NCI-H1092 (cell line): ENCODE measurements at places on chromosomes 3 and 15.

DNA sequence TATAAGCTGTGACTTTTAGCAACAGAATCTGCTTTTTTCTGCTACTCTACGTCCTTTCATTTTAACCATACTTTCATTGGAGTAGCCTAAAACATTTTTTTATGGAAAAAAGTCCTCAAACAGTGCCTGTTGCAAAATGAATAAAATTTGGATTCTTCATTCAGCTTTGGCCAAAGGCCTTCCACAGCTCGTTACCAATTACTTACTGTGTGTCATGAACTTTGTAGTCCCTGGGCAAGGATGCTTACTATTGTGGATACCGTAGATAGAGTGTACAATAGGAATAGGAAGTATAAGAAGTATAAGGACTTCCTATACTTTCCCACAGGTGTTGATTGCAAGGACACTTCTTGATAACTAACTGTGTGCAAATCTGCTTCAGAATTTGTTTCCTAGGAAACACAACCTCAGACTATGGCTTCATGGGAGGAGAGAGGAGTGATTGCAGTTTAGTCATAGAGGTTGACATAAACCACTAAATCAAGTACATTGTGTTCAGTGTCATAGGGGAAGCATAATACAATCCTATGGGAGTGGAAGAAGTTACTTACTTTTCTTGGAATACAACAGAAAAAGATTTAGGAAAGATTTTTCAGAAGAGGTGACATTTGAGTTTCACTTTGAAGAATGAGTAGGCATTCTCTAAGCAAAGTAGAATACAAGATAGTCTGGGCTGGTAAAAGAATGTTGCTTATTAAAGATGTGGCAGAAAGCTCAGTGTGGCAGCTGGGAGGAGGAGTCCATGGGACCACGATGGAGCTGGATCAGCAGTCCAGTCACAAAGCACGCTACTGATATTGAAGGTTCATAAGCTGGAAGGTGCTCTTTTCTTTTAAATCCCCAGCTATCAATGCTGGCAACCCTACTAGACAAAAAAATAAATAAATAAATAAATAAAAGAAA lies 309.7 kb upstream of the TPRG1 start:
- no peak for DNase-seq

- no peak for DNase-seq
Measured at GRCh38 chr3:25818335-25818734, 28.4 kb downstream of the OXSM start.

DNA sequence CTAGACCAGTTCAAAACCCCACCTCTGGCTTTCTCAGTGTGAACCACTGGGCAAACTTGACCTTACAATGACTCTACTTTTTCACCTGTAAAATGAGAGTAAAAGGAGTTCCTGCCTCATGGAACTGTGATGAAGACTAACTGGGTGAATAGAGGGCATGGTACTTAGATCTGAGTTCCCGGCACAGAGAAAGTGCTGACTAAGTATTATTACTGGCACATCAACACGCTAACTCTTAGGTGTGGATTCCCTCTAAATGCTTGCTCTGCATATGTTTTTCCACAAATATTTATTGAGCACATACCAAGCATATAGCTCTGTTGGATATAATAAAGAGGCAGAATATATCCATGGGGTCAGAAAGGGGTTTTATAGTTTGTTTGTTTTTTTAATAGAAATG lies 437.8 kb downstream of the MAGI1 start:
- DNase-seq, result no peak

DNA sequence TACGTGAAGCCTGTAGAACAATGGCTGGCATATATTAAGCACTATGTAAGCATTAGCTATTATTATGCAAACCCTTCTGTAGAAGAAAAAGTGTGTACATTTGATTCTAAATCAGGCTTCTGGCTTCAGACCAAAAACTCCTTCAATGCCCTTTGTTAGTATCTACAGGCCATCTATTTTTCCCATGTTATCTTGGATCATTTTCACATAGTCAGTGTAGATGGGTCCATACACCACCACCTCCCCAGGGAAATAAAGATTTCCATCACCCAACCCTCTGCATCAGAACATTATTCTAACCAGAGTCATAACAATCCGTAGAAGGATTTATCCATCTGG lies 8.0 kb upstream of the KLHL6 start:
- no peak for DNase-seq

DNA sequence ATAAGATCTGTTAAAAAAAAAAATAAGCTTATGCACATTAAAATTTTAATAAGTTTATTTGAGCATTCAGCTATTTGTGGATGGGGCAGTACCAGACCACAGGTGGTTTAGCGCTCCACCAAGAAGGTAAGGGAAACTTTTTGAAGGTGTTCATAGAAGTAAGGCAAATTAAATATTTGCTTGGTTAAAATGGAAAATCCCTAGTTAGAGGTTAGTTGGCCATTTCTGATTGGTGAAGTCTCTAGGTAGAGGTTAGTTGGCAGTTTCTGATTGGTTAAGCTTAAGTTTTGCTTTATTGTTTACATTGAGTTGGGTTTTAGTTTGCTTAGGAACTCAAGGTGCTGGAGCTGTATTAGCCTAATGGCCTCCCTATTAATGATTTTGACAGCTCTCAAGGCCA lies 30.7 kb downstream of the SCN11A start:
- DNase-seq, result no peak

GRCh38 chr3:196063456-196063855 lies 18.4 kb downstream of the TFRC start:
- no peak for DNase-seq

- no peak for DNase-seq
Measured at GRCh38 chr3:1661839-1662238, 436.8 kb upstream of the CNTN4 start.

DNA sequence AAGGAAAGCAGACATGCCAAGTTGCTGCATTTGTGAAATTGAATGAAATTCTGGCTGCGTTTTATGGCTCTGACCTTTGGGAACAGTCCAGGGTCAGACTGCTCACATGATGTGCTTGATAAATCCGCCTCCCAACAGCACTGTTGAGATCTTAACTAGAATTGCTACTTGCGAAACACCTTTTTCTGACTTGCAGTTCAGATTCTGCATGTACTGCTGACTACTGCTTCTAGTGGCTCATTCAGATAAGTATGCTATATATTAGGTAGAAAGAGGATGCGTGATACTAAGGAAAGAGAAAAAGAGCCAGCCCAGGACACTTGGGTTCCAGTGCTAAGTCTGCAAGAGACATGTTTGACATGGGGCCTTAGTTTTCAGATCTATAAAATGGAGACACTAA lies 129.4 kb downstream of the LPP start:
- no peak for DNase-seq

- no peak for DNase-seq
Measured at GRCh38 chr3:131107637-131108433, 81.2 kb downstream of the NEK11 start.

- no peak for DNase-seq
Measured at GRCh38 chr3:172931746-172932285, 181.3 kb downstream of the ECT2 start.

DNA sequence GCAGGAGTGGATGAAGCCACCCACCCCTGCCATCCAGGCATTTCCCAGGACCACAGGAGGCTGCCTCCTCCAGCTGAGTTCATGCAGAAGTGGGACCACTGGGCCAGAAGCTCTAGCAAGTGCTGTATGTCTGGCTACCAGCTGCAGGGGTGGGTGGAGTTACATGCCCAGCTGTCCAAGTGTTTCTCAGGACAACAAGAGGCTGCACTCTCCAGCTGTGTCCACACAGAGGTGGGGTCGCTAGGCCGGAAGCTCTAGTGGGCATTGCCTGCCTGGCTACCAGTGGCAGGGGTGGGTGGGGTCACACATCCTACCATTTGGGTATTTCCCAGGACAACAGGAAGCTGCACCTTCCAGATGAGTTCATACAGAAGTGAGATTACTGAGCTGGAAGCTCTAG lies 234.0 kb upstream of the PPP2R3A start:
- DNase-seq, result no peak

DNA sequence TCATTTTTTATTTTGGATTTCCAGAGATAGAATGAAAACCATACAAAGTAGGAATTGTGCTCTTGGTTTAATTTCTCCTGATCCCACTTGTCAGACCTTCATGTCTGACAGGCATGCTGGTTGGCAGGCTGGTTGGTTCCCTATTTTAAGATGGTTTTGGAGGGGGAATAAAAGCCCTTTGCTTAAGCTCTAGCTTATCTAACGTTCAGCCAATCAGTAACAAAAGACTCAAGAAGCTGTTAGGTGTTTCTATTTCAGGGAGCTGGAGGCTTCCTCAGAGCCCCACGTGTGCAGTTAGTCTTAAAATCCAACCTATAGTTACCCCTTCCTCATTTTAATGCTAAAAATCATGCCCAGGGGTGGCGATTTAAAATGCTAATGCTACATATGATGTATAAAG lies 40.5 kb upstream of the XIRP1 start:
- DNase-seq, result no peak

GRCh38 chr3:197366301-197367044 lies 68.1 kb upstream of the DLG1 start:
- DNase-seq, result no peak

GRCh38 chr15:80483725-80484161 lies 79.6 kb downstream of the ARNT2 start:
- DNase-seq, result no peak

GRCh38 chr3:2896308-2896939 lies 213.8 kb downstream of the IL5RA start:
- no peak for DNase-seq

- DNase-seq, result no peak
Measured at GRCh38 chr3:40524222-40524567, 565 bp upstream of the ZNF621 start.

DNA sequence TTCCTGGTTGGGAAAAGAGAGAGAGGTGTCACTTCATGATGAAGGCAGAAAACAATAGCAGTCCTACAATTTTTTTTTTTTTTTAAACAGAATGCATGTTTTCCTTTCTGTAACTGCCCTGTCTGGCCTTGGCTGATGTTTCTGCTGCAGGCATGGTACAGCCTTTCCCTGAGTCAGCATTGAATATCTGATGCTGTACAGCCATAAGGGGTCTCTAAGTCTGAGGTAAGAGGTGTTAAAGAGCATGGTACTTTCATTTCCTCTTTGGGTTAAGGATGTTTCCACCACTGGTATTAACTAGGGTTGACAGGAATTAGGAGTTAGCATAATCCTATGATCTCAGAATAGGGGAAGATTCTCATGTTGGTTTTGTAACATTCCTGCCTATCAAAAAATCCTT lies 147.4 kb downstream of the CHST2 start:
- no peak for DNase-seq

DNA sequence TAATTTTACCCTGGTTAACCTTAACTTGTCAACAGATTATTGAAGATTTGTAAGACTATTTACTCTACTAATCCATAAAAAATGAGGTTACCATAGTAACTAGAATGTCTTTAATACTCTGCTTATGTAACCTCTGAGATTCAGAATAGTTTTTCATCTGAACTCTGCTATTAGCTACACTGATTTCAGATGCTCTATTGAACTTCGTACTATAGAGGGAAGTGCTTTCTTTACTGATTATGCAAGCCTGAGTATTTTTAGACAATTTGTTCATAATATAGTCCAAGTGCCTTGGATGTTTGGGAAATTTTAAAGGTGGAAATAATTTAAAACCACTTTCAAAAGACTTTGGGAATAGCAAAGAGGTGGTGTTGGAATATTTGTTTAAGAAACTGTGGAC lies 107.9 kb upstream of the GBE1 start:
- DNase-seq, result no peak

- no peak for DNase-seq
Measured at GRCh38 chr15:48925714-48926223, 38.0 kb downstream of the SHC4 start.

DNA sequence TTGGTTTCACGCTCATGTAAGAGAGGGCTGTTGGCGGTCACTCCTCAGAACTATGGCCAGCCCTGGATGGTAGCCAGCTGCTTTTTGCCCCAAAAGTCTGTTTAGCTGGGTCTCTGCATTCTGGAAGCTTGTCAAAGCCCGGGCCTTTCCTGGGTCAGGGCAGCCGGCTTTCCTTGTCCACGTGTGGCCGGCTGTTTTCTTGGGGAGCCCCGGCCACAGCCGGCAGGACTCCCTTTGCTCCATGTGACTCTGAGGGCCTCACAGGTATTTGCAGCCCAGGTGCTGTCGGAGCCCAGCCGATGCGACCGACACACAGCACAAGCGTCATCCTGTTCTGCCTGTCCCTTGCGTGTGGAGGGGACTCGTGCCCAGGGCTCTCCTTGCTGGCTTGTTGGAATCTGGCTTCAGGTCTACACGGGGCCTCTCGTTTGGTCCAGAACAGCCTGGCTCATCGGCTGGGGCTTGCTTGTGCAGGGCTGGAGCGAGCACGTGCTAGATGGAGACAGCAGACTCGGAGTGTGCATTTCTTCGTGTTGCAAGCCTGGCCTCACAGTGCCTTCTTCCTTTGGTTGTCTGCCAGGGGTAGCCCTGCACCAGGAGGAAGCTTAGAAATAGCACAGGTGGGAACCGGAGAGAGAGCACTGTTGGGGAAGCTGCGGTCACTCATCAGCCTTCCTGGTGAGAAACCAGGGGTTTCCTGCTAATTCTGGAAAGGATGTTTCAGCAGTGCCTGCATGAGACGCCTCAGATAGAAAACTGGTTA lies 51.5 kb downstream of the PGPEP1L start:
- no peak for DNase-seq

DNA sequence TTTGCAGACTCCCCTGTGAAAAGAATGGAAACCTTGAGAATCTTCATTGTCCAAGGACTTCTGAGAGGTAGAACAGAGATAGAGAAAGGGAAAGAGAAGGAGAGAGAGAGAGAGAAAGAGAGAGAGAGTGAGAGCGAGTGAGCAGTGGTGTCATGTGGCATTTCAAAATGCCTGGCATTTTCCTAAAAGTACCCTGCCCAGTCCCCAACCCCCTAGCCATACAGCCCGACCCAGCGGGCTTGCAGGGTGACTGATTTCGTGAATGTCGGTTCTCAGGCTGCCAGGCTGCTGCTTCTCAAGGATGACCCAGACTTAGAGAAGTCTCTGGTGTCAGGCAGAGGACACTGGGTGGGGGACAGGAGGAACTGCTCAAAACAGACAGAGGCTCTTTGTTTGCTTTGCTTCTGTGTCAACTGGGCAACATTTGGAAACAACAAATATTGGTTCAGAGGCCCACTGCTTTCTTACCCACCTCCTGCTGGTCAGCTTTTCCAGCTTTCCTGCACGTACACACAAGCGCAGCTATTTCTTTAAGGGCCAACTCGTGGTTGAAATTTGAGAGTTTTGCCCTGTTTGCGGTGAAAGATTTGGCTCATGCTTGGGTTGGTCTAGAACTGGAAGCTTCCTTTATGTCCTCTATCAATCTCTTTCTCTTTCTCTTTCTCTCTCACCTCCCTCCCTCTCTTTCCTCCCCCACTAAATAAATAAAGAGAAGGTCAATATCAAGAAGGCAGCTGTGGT lies 3.7 kb upstream of the TF start:
- peak; percentile 6 for DNase-seq

- DNase-seq, result peak; percentile 96
Measured at GRCh38 chr3:189304465-189305351, 132.9 kb downstream of the TPRG1 start.

DNA sequence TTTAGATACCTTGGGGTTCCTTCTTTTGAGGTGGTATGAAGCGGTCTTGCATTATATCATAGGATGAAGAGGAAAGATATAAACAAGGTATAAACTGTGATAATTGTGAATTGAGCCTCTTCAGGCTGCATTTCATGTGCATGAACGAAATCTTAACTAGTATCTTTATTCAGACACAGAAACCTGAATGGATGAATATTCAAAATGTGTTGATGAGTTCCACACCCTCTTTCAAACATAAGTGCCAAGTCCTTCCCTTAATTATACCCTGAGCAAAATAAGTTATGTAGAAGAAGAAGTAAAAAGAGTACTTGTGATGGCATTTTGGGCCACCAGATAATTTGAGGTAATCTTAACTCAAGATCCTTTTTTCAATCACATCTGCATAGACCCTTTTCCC lies 103.1 kb upstream of the CFAP20DC start:
- DNase-seq, result no peak
